ENCODE measurements at places on chromosomes 2 and 18.

GRCh38 chr2:183474912-183475695 lies 350.9 kb downstream of the NUP35 start:
- DNase-seq: no peak

- no peak for DNase-seq
Measured at GRCh38 chr2:230124235-230124634, 55.5 kb upstream of the SLC16A14 start.

GRCh38 chr18:74264303-74265020 lies 27.3 kb downstream of the CYB5A start:
- no peak for DNase-seq

DNA sequence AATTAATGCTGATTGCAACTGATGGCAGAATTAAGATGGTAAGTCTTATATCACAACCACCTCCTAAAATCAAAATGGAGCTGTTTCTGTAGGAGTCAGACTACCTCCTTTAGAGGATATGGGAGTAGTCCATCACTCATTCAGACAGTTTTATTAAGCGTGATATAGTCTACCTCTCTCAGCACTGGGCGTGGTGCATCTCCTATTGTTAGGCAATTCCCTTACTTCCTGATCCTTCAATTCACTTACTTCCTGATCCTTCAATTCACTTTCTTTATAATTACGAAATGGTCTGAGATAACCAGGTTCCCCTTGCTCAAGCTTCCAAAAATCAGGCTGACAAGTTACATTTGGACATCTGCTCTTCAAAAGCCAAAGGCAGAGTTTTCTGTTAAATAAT lies 31.9 kb downstream of the ATP8B1 start:
- DNase-seq: no peak

DNA sequence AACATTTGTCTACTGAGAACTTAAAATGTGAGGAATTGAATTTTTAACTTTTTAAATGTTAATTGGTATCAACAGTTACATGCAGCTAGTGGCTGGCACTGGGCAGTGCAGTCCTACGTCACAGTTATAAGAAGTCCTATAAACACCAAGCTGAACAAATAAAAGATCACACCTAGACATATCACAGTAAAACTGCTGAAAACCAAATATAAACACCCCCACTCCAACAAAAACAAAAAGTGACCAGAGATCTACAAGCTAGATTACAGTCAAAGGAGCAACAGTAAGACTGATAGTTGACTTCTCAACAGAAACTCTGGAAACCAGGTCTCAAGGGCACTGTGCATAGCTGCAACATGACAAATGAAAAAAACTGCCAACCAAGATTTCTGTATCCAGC lies 19.4 kb downstream of the TLK1 start:
- no peak for DNase-seq

All from retinal pigment epithelial cell (primary cell).